ENCODE measurements at places on chromosomes 5 and 9. TPM values are rescaled to one million over a fixed set of nuclear protein-coding genes. Genes with fewer than 3 reads are reported as not detected.

DNA sequence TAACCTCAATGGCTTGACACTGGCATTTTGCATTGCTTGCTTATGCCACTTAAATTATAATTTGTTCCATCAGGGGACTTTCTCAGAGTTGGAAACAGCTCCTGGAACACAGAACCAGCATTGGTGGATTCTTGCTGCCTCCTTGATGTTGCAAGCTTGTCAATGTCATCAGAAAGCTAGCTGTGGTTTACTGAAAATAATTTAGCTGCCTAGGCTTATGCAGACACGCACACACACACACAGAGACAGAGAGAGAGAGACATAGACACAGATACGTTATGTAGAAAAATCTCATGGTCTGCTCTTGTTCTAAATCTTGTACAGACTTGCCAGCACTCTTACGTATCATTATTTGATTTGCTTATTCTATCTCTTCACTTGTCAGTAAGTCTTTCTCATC, 78.0 kb downstream of the HMHB1 start:
- H3K27ac ChIP-seq, result no peak overlapping the region
- no peak for DNase-seq
- peaks cover 6% of the 10 kb centered on the region for H3K27me3 ChIP-seq
- no peaks in the 10 kb centered on the region for H3K36me3 ChIP-seq
- H3K4me1 ChIP-seq, result no peaks in the 10 kb centered on the region

DNA sequence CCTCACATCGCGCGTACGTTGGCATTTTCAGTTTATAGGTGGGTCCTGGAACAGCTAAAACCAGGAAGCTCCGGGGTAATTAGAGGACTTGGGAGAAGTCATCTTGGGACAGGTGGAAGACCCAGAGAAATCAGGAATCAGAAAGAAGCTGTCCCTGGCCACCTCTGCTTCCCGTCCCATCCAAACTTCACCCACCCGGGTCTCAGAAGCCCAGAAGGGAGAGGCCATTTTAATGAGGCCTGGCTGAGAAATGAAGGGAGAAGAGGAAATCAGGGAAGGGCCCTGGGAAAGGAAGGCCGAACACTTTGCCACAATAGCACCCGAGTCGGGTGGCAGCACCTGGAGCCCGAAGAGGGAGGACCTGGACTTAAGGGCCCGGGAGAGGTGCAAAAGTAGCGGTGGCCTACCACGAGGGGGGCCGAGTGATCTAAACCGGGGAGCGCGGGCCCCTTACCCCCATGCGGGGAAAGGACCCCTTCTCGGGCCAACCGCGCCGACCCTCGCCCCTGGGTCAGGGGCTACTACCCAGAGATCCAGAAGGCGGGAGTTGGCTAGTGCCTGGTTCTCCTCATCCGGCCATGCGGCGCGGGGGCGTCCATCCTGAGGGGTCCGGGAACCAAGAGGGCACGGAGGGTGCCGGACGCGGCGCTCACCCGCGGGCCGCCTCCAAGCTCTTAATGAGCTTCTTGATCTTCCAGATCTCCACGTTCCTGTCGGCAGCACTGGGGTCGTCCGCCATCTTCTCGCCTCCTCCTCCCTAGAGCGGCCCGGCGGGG, 668 bp downstream of the ETF1 start:
- H3K27me3 ChIP-seq, result no peaks in the 10 kb centered on the region
- peak overlapping the region; percentile 99 for H3K27ac ChIP-seq
- peaks cover 31% of the 10 kb centered on the region for H3K36me3 ChIP-seq
- H3K4me1 ChIP-seq, result peaks cover 59% of the 10 kb centered on the region
- DNase-seq, result peak; percentile 26

The RNF180 gene
- total RNA-seq, result not detected

The OLFML2A gene
- not detected for total RNA-seq

The ALDH1A1 gene
- not detected for total RNA-seq

The MARVELD2 gene
- total RNA-seq, result 0.18 TPM
